ENCODE measurements at places on chromosomes 4 and X. TPM values are rescaled to one million over a fixed set of nuclear protein-coding genes. Genes with fewer than 3 reads are reported as not detected.

GRCh38 chr4:108559068-108559793 lies 61.1 kb upstream of the RPL34 start:
- DNase-seq: no peak

GRCh38 chrX:112761242-112762207 lies 79.1 kb downstream of the AMOT start:
- DNase-seq: no peak

GRCh38 chr4:38919494-38919893 lies 51.9 kb downstream of the FAM114A1 start:
- DNase-seq: no peak

- DNase-seq: no peak
Observed at GRCh38 chrX:84216406-84216805, 28.4 kb upstream of the RPS6KA6 start.

- no peak for DNase-seq
Observed at GRCh38 chr4:30191902-30192301, 528.3 kb upstream of the PCDH7 start.

DNA sequence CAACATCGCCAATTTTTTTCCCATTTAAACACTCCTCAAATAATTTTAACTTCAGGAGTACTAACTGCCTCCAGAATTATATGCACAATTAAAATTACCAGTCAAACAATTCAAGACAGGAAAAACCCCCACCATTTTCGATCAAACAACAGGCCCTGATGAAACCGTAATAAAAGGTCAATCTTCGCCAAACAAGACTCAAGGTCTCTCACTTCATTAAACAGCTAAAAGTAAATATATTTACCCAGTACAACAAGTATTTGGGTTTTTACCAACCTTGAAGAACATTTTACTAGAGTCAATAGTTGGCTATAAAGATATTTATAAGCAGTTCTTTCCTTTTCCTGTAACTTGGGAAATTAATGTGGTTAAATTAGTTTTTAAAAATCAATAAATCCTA lies 28.3 kb downstream of the RFC1 start:
- no peak for DNase-seq

- DNase-seq: no peak
Observed at GRCh38 chr4:151689211-151689991, 71.4 kb downstream of the GATB start.

- DNase-seq: no peak
Observed at GRCh38 chr4:125620066-125620860, 305.5 kb downstream of the FAT4 start.

DNA sequence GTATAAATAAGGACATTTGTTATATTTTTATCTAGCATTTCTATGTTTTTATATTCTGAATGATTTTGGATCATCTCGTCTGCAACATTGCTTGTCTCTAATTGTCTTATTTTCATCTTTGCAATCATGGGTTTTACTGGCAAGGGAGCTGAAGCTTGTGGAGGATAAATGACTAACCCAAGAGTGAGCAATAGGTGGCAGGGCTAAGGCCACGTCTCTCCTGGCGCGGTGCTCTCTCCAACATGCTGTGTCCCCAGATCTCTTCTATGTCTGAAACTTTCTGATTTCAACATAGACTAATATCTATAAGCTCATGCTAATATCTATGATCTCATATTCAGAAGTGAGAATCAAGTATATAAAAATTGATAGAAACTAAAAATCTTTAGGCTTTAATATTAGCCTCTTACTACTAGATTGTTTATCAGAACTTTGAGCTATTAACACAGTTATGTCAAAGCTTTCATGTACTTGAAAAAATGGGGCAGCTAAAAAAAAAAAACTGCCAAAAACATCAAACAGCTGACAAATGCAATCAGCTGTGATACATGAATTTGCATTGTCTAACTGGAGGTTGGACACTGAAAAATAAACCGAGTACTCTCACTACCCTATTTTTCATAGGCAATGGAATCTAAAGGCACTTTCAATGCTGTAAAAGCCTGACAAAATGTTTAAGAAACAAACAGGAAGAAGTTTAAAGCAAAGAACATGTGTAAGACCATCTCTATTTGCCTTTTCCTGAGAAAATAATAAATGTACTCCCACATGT lies 169.2 kb downstream of the TMA16 start:
- DNase-seq: no peak

DNA sequence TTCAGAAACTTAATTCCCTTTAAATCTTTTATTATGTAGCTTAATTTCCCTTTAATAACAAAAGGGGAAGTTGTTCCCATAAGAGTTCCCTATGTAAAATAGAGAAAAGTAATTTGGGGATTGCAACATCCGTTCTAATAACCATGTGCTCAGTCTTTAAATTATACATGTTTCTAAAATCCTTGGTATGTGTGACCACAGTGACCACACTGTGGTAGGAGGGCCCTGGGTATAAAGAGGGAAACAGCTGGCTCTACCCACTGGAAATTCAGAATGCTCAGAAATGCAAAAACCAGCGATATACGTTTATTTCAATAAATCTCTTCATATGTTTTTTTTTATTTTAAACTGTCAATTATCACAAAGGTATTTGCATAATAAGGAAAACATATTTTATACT lies 219.1 kb downstream of the FGF13 start:
- DNase-seq: no peak

DNA sequence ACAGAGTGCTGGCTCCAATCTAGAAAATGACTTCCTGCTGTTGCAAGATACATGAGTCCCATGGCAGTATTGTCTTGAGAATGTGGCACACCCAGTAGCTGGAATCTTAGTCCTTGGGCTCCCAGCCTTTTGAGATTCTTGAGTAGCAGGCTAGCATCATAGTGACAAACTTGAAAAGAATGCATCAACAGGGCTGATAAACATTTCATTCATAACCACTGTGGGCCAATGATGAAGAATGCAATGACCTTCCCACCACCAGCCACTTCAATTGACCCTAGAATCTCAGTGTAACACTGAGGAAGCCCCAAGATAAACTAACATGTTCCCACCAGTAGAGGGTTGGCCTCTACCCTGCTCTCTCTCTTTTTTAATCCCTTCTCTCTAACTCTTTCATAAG lies 329.3 kb downstream of the GBA3 start:
- no peak for DNase-seq

GRCh38 chr4:5280828-5281227 lies 229.5 kb downstream of the STK32B start:
- no peak for DNase-seq

DNA sequence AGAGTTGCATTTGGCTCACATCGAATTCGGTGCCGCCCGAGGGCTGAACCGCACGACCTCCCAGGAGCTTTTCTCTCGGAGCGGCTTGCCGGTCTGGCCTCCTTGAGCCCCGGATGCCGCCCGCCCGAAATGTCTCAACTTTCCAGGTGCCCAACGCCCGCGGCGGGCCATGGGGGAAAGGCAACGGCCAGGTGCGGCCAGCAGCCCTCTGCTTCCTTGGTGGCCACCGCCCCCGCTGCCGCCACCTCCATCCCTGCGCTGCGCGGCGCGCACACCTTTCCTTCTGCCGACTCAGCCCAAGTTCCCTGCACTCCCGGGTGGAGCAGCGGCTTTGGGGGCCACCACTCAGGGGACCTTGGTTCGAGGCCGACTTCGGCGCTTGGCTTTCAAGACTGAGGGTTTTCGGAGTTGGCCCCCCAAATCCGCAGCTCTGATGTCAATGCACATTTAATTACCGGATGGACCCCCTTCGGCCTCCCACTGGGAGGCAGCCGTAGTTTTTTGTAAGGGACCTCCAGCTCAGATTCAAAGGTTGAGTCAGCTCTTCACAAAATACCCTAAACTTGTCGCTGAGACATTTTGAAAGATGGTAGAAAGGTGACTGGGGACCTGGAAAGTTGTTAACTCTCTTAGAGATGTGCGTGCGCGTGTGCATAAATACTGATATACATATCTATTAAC lies 1.1 kb downstream of the AFF2 start:
- DNase-seq: no peak

DNA sequence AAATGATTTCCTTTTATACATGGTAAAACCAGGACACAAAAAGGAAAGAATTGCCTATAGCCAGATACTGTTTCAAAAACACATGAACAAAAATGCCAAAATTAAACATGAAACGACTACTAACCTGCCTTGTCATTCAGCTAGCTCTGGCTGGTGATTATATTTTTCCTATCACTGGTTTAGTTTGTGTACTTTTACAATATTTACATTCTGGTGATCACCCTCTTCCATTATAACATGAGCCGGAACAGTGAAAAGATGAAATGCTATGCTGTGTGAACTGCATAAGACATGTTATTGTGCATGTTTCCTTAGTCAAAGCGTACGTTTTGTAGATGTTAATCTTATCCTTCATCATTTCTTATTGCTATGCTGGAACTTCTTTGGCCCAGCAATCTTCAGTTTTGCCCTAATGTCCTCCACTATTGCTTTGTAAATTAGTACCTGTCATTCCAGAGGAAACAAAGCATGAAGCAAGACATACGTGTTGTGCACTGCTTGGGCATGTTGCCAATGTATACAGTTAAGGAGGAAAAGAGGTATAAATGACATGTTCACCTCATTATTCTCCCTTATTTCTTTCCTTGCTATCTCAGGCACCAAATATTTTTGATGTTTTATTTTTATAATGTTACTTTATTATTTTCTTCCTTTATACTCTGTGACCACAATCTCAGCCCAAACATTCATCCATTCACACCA lies 386.3 kb downstream of the ARHGAP24 start:
- no peak for DNase-seq

GRCh38 chrX:144295921-144296320 lies 412.1 kb downstream of the UBE2NL start:
- no peak for DNase-seq

DNA sequence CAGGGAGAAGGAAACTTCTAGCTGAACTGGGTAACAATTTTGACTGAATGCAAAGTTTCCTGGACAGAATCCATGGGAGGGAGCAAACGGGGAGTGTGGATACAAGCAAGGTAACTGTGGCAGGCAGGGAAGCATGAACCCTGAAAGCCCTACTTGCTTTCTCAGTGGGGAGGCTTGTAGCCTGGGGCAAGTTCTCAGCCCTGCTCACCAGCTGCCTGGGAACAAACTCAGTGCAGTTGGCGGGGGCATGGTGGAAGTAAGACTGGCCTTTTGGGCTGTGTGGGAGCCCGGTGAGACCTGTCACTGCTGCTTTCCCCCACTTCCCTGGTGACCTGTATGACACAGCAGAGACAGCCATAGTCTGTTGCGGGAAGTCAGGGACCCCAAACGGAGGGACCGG lies 14.0 kb upstream of the TEX13B start:
- DNase-seq: no peak

- no peak for DNase-seq
Observed at GRCh38 chrX:132986556-132986955, 28.1 kb upstream of the HS6ST2 start.

GRCh38 chr4:133143775-133144430 lies 5.2 kb upstream of the PCDH10 start:
- no peak for DNase-seq

GRCh38 chr4:48543796-48544195 lies 53.7 kb downstream of the ZAR1 start:
- DNase-seq: no peak

GRCh38 chrX:4963432-4963831 lies 1250.0 kb upstream of the PRKX start:
- DNase-seq: no peak

- DNase-seq: no peak
Observed at GRCh38 chr4:140031706-140032105, 122.3 kb downstream of the MAML3 start.

GRCh38 chr4:135240796-135241195 lies 1039.2 kb upstream of the PABPC4L start:
- no peak for DNase-seq

- no peak for DNase-seq
Observed at GRCh38 chrX:68114573-68115129, 318.6 kb downstream of the OPHN1 start.

DNA sequence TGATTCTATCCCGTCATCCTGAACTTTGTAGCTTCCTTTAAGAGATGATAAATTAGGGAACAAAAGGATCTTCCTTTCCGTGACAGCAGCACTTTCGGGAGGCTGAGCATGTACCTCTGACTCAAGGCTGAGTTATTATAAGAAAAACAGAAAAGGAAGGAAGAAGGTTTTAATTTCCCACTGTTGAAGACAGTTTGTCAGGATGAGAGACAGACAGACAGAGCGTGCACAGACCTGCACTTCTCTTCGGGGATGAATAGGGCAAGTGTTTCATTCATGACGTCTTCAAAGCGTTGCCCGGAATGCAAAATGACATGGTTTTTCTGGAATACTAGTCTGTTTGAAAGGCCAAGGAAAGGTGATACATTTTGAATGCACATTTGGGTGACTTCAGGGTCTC lies 405.3 kb upstream of the FAT1 start:
- no peak for DNase-seq

- DNase-seq: no peak
Observed at GRCh38 chr4:38759790-38760122, 23.0 kb downstream of the TLR10 start.

- no peak for DNase-seq
Observed at GRCh38 chrX:17792826-17793225, 55.5 kb downstream of the SCML1 start.

DNA sequence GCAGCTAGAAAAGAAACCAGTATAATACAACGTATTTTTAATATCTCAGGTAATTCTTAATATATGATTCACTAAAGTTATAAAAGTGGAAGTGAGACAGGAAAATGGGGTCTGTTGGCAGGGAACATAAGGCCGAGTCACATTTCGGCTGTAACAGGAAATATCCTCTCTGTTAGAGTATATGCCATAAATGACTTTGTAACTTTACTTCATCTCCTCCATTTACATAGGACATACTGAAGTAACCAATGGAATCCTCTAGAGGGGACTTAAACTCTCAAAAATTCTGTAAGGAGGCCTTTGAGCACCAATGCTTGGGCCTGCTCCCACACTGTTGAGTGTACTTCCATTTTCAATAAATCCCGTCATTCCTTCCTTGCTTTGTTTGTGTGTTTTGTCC lies 71.3 kb downstream of the ANKRD17 start:
- no peak for DNase-seq

GRCh38 chrX:11446949-11447348 lies 153.7 kb downstream of the AMELX start:
- no peak for DNase-seq

DNA sequence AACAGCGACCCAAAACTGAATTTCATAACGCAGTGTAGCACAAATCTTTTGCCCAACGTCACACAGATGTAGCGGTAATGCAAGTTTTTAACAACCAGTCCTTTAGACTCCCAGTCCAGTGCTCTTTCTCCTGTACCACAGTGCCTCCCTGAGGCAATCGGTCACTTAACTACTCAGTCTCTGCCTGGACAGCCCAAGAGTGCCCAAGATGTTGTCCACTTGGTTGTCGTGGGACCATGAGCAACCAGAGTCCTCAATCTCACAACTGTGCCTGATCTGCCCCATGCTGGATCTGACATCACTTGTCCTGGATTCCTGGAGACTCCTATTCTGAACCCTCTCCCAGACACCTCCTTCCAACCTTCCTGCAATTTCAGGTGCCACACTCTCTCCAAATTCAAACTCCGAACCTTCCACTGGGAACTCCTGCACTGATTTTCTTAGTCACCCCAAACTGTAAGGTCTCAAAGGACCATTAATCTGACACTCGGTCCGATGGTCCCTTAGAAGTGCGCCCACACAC lies 702 bp downstream of the MMGT1 start:
- DNase-seq: peak; percentile 5

The WAS gene
- total RNA-seq: 4.8 TPM

The PLAC1 gene
- not detected for total RNA-seq

The MCTS1 gene
- 29.1 TPM for total RNA-seq

The SHOX gene
- total RNA-seq: not detected

The SLIT2 gene
- 38.6 TPM for total RNA-seq

The CSTF2 gene
- 13.3 TPM for total RNA-seq

The NXF2B gene
- total RNA-seq: not detected

Data from tibial nerve (tissue), 4 donors.